ENCODE measurements at places on chromosomes 11 and 22.
A peak's percentile ranks its signal among the peaks of the same experiment; 100 is the strongest.

DNA sequence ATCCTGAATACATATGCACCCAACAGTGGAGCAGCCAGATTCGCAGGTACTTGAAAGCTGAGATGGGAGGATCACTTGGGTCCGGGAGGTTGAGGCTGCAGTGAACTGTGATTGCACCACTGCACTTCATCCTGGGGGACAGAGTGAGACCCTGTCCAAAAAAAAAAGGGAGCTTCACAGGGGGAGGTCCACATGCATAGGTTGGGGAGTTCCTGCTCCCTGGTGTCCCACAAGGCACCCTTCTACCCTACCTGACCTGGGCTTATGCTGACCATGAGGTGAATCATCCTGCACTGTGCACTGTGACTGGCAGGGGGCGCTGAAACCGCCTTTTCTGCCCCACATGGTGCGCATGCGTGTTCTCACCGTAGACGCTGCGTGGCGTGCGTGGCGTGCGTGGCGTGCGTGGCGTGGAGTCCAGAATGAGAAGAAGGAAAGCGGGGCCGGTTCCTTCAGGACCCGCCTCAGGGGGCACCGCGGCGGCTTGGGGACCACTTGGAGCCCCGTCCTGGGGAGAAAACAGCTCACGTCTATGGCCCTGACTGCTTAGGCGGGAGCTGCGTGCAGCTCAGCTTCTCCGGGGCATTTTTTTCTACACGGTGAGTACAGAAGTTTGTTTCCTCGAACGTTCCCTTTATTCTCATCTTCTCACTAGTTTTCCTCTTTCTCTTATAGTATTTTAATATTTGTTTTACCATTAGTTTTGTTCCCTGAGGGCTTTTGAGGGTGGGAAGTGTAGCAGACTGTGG, 116.6 kb upstream of the GRK3 start:
- DNase-seq, result peak; percentile 73

- DNase-seq, result no peak
Observed at GRCh38 chr11:18384157-18384641, 10.2 kb upstream of the LDHA start.

DNA sequence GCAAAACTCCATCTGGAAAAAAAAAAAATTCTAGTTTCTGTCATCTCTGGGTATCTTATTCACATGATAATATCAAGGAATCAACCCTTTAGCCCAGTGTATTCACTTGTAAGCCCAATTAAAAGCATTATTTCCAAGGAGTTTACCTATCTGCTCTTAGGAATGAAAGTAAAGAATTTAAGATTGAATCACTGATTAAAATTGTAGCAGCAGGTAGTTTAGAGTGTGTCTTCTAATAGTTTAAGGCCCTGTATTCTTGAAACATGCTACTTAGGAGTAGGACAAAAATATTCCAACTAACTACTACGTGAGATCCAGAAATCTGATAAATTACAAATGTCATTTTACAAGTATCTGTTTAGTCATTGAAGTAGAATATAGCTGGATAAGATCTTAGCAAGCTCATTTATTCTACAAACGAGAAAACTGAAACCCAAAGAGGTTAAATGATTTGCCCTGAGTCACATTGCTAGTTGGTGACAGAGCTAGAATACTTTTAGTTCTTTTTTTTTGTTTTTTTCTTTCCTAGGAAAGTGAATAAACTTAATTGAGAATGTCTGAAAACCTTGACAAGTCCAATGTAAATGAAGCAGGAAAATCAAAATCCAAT, 4.0 kb downstream of the TCP11L1 start:
- DNase-seq, result no peak

GRCh38 chr22:31501738-31502137, 5.4 kb downstream of the SFI1 start:
- DNase-seq, result no peak

- no peak for DNase-seq
Observed at GRCh38 chr11:18468961-18469360, 13.3 kb downstream of the LDHAL6A start.

DNA sequence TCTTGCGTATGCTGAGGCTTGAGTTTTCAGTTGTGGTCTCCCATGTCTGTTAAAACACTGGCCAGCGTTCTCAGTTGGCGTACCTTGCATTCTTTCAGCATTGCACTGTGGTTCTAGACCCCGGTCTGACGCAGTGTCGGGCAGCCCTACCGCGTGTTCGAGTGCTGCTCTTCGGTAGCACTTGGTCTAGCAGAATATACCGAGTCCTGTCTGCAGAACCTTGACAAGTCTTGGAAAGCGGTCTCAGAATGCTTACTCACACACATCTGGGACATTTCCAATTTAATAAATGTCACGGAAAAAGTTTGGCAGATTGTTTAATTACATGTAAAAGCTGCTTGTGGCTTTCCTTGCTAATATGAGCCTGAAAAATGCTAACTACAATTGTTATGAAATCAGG, 32.6 kb downstream of the PPFIA1 start:
- no peak for DNase-seq

DNA sequence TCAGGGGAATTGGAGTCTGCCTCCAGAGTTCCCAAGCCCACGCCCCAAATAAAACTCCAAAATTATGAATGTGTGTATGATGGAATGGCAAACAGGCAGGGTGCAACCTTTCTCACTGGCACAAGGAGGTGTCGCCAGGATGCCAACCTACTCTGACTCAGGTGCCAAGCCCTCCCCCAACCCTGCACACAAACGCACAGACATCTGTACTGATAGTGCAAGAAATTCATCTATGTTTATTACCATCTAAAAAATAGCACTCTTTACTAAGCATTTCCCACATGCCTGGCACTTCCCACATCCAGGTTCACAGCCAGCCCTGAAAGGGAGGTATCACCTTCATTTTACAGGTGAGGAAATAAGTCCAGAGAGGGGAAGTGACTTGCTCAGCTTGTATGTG, 1.2 kb downstream of the PLA2G3 start:
- no peak for DNase-seq

GRCh38 chr22:39999144-39999757, 4.5 kb downstream of the FAM83F start:
- no peak for DNase-seq

GRCh38 chr11:128800871-128801417, 66.2 kb downstream of the KCNJ1 start:
- no peak for DNase-seq

- DNase-seq, result no peak
Observed at GRCh38 chr22:28978158-28978557, 83.5 kb downstream of the C22orf31 start.

DNA sequence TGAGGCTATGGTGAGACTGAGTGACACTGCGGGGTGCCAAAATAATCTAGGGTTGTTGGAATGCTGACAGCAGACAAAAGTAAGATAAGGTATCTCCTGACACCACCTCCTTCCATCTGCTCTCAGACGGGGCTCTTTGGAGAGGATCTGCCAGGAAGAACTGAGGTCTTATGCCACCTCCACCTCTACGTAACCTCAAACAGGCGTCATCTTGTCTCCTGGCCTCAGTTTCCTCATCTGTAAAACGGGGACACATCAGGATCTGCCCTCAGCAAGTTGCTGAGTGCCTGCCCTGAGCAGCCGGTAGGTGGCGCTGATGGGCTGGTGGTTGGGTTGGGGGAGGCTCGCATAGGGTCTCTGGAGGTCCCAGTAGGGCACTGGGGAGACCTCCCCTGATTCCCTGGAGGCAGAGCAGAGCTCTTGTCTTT, 1.7 kb upstream of the MYEOV start:
- peak; percentile 35 for DNase-seq

DNA sequence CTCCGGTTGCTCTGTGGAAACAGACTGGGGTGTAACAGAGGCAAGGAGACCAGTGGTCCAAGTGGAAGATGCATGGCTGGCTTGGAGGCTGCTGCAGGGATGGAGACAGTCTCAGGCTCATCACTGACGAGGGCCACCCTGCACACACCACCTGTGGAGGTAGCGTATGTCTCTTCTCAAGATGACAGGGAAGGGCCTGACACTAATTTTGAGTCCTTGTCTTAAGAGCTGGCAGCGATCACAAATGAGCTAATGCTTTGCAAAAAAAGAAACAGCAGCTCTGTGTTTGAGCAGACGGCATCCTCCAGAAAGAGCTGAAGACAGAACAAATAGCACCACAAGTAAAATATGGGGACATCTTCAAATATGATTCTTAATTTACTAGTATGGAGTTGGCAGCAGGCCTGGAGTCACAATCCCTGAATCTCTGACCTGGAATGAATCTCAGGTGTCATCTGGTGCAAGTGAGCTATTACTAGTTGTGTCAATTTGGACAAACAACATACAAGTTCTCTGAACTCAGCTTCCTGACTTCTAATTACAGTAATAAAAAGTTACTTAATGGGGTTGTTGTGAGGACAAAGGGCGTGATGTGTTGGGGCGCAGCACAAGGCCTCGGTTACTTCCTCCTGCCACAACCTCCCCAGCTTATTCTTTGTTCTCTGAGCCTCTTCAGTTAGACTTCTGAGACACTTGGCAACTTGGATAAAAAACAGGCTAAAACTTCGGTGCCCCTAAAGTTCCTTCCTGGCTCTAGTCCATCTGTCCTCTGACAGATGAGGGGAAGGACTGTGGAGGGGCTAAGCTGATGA, 95.2 kb upstream of the BID start:
- DNase-seq, result no peak

- DNase-seq, result no peak
Observed at GRCh38 chr11:15918212-15918611, 438.1 kb downstream of the SOX6 start.

- no peak for DNase-seq
Observed at GRCh38 chr11:77379253-77379652, 77.8 kb upstream of the GDPD4 start.

GRCh38 chr11:22797047-22797446, 32.6 kb downstream of the SVIP start:
- no peak for DNase-seq

- DNase-seq, result no peak
Observed at GRCh38 chr11:8192016-8192895, 23.4 kb upstream of the RIC3 start.

DNA sequence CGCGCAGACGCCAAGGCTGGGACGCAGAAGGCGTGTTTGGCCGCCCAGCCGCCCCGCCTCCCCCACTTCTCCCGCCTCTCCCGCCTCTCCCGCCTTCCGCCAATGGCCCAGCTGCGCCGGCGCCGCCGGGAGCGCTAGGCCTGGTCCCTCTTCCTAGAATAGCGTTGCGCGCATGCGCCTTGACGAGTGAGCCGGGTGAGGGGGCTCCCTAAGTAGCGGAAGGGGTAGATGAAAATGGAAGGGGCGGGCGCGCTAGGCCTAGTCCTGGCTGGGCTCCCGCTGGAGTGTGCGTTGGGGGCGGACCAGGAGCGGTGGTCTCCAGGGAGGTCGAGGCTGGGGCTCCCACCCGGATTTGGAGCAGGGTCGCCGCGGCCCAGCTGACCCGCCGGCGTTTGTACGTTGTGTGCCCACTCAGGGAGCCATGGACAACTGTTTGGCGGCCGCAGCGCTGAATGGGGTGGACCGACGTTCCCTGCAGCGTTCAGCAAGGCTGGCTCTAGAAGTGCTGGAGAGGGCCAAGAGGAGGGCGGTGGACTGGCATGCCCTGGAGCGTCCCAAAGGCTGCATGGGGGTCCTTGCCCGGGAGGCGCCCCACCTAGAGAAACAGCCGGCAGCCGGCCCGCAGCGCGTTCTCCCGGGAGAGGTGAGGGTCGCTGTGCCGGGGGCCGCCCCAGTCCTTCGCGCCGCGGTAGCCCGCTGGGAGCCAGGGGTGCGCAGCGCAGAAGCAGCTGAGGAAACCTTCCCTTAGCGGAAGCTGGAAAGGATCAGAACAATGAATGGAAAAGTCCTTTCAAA, at the start of gene AKIP1:
Gene AKIP1 (plus strand): TSS at position 161 of the 795 bp plus-strand sequence. CDS start 261 bp downstream, at position 422.
- DNase-seq, result peak; percentile 80

- DNase-seq, result no peak
Observed at GRCh38 chr11:103993507-103993906, 42.9 kb upstream of the DDI1 start.

DNA sequence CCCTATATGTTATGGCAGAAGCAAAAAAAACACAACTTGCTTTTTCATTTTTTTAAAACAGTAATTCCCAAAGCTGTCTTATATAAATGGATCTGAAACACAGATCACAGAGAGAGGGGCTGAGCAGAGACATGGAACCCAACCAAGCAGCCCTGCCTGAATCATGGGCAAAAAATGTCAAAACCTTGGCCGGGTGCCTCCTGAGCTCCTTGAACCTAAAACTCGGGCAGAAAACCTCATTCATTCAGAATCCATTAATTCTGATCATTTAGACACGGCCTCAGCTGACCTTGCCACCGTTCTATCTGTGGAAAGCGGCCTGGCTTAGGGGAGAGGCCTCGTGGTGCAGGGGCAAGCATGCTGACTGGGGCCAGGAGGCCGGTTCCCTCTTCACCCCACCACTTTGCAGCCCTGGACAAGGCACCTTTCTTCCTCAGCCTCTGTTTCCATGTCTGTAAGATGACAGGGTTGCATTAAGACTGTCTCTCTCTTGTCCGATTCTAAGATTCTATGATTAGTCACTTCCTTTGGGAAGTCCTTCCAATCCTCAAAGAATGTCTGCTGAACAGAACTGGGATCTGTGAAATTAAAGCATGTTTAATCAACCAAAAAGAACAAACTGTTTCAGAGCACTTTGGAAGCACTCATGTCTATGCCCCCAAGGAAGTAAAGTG, 26.0 kb downstream of the TENM4 start:
- DNase-seq, result no peak

GRCh38 chr11:44483919-44484610, 81.4 kb upstream of the CD82 start:
- no peak for DNase-seq

DNA sequence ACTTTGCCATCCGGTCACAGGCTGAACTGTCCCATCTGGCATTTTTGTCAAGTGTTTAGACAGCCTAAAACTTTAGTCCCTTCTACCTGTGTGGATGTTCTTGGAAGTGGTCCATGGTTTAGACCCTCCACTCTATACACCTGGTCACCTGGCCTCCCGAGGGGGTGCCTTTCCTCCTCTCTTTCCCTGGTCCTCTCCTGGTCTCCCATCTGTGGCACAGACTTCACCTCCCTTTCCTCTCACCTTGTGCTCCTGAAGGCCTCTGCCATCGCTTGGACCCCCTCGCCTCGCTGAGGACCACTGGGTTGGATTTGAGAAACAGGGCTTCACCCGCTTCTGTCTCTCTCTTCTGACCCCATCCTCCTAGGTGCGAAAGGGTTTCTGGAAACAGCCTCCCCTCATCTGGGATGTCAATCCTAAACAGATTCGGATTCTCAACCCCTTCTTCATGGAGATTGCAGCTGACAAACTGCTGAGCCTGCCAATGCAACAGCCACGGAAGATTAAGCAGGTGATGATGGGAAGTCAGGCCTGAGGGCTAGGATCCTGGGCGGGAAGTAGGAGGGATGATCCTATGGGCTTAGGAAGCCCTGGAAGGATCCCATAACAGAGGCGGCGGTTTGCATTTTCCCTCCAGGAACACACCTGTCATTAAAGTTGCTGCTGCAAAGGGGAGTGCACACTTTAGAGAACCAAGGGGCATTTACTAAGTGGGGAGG, 53.6 kb downstream of the ST3GAL4 start:
- no peak for DNase-seq

Data from stimulated activated CD4-positive, alpha-beta T cell treated with anti-CD3 and anti-CD28 coated beads, Interleukin-1b, Interleukin-23, amount 100 ng/mL, for 24 hours (primary cell).